ENCODE measurements at places on chromosomes 7 and 10.
A peak's percentile ranks its signal among the peaks of the same experiment; 100 is the strongest.

- DNase-seq, result no peak
Observed at GRCh38 chr10:31694929-31695837, 233.4 kb downstream of the ARHGAP12 start.

DNA sequence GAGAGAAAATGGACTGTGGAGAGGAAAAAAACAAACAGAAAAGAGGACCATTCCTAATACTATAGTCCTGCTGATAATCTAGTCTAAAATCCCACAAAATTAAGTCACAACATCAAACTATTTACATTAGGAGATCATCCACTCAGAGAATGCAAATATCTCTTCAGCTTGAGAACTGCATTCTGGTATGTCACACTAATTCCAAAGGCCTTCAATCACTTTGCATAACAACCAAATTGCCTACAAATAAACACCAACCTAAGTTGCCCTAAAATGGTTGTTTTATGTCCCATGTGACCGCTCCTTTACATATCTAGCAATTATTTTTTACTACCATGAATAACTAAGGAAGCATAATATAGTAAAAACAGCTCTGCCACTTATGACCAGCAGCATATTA is 264.3 kb downstream of the CACNA2D1 start:
- no peak for DNase-seq

DNA sequence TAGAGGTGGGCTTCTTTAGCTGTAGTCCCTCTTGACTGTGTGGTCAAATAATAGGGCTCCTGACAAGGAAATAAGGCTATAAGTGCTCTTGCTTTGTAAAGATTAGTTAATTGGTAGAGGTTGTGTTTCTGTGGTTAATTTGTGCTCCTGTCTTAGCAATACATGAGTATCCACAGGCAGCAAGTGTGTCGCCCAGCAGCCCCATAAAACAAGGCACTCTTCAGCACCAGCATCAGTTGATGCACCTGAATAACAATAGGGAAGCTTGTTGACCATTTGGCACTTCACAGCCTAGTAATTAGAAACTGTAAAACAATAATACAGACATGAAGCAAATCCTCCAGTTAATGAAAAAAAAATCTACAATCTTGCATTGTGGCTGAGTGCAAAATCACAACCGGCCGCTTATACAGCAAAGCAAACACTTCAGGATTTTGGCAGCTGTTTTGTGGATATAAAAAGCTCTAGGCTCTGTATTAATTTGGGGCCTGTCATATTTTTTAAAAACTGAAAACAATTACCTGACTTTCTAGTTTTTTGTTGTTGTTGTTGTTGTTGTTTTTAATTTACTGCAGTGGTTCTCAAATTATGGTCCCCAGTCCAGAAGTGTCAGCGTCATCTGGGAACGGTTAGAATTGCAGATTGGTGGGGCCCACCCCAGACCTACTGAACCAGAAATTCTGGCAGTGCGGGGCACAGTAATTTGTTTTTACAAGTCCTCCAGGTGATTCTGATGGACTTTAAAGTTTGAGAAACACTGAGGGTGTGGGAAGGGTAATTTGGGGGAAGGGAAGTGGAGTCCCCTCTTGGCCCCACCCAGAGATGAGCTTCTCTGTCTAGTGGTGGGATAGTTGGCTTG is 56.8 kb downstream of the AUTS2 start:
- DNase-seq, result no peak

GRCh38 chr10:35684586-35684985 is 42.5 kb upstream of the FZD8 start:
- no peak for DNase-seq

GRCh38 chr7:139738101-139738489 is 39.7 kb downstream of the HIPK2 start:
- no peak for DNase-seq

GRCh38 chr7:54883576-54883975 is 124.6 kb upstream of the SEC61G start:
- no peak for DNase-seq

DNA sequence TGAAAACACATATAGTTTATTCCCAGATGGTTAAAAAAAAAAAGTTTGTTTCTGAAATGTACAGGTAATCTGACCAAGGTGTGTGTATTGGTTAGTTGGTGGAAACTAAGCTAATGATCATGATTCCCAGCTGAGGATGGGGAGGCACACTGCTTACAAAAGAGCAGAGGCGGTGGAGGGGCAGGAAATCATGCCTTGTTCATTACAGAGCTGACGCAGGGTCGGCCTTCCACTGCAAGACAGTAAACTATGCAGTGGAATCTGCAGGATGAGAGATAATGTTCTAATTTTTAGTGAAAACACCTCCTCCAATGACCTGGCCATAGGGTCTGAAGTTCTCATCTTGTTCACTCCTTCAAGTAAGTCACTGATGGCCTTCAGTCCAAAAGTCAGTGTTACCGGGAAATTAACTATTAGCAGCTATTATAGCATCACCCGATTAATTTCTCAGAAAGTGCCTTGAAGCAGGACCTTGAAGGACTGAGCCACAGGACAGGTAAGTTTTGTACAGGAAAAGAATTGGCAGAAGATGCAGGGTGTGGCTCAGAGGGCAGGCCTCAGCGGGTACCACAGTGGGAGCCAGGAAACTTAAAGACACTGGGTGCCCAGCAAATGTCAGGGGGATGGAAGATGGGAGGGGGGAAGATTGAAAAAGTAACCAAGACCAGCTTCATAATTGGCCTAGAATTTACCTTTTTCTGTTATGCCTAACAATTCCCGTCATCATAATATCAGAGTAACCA is 36.0 kb downstream of the MYOF start:
- no peak for DNase-seq

DNA sequence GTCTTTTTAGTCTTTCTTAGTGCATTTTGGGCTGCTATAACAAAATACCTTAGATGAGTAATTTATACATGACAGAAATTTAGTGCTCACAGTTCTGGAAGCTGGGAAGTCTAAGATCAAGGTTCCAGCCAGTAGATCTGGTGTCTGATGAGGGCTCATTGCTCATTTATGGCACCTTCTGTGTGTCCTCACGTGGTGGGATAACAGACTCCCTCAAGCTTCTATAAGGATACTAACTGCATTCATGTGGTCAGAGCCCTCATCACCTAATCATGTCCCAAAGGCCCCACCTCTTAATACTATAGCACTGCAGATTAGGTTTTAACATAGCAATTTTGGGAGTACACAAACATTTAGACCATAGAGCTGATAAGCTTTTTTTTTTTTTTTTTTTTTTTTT is 80.4 kb downstream of the ZNRF2 start:
- no peak for DNase-seq

DNA sequence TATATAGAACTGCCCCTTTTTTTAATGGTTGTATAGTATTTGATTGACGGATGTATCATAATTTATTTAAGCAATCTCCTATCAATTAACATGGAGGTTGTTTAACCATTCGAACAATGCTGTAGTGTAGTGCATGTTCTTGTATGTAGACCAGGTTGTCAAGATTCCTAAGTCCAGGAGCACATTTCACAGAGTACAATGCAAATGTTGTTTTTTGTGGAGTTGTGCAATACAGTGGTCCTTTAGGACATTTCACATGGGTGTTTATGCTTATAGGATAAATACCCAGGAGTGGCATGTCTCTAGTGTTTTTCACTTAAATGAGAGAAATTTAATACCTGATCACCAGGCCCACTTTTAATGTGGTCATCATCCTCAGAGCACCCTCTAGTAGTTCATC is 8.1 kb downstream of the ASB4 start:
- DNase-seq, result no peak

DNA sequence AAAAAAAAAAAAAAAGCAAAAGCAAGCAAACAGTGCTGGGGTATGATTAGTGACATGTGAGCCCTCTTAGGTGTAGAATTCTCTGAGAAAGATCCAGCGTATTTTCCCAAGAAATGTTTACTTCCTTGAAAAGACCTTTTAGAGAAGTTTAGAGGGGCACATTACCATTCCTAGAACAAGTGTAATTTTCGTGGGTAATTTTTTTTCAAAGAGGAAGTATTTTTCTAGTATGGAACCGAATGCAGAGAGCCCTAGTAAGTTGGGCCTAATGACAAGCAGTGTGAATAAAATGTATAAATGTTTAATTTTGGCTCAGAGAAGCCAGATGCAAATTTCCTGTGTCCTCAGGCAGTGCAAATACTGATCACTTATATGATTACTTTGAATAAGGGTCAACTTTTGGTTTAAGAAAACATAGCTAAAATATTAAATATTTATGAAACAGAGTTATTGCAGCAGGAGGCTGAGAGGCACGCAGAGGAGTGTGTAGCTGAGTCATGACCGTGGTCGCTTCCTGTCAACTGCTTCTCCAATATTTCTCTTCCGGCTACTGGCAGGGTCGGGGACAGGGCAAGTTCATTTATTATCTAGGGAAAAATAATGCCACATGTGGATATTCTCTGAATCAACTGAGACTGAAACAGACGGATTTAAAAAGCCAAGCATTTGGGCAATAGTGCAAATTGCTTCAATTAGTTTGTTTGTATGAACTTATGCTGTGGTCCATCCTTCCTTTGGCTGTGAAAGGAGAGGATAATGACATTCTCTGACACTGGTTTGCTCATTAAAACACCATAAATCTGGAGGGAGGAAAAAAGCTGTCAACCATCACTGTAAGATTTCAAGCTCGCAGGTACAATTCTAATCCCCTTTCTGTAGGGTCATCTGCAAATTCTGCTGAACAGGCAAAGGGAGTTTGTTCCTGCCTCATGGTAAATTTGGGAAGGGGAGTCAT is 495.2 kb downstream of the GLRX3 start:
- DNase-seq, result no peak

- peak; percentile 32 for DNase-seq
Observed at GRCh38 chr10:32333849-32334248, 13.1 kb downstream of the EPC1 start.

DNA sequence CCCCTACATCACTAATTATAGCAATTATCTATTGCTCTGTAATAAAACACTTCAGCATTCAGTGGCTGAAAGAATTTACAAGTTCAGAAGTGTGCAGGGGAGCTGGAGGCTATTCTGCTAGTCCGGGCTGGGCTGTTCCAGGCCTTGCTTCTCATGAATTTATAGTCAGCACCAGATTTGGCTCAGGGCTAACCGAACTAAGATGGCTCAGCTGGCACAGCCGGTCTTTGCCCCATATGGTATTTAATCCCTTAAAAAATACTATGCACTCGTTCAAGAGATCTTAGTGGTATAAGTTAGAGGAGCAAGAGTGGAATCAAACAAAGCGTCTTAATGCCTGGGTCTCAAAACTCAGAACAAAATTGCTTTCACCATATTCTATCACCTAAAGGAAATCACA is 932.9 kb downstream of the XPNPEP1 start:
- no peak for DNase-seq

GRCh38 chr7:101884671-101885596 is 67.5 kb downstream of the CUX1 start:
- DNase-seq, result peak; percentile 61

DNA sequence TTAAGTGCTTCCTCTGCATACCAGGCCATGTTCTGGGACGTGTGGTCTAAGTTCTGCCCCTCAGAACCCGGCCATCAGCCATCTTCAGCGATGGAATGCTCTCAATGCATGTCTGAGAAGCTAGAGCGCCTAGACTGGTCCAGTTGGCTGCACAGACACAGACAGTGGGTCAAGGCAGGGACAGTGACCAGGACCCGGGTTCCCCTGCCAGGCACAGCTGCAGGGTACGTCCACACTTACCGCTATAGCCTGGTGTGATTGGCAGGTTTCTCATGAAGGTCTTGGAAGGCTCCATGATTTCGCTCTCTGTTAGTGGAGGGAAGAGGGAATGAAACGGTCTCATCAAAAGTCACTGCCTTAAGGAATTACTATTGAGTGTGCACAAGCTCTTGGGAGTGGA is 47.3 kb downstream of the PNLIPRP2 start:
- DNase-seq, result no peak

GRCh38 chr10:42754155-42755027 is 28.2 kb upstream of the BMS1 start:
- DNase-seq, result peak; percentile 31

DNA sequence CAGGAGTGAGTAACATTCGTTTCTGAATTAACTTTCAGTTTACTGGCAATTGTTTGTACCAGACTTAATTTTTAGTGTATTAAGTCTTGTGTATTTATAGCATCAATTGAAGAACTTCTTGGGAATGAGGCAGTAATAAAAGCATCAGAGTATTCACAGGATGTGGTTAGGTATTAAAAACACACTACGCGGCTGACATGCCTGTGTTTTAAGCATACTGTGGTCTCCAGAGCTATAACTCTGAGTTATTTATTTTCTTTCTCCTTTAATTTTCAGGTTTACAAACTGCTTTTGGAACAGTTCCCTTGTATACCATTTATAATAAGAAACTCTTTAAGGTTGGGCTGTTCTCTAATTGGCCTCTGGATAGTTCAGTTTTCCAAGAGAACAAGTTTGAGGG is 626.1 kb upstream of the NRG3 start:
- DNase-seq, result no peak

- DNase-seq, result no peak
Observed at GRCh38 chr10:49568235-49568634, 29.3 kb upstream of the ERCC6 start.

- no peak for DNase-seq
Observed at GRCh38 chr10:46285300-46285699, 1.5 kb upstream of the ANTXRL start.

DNA sequence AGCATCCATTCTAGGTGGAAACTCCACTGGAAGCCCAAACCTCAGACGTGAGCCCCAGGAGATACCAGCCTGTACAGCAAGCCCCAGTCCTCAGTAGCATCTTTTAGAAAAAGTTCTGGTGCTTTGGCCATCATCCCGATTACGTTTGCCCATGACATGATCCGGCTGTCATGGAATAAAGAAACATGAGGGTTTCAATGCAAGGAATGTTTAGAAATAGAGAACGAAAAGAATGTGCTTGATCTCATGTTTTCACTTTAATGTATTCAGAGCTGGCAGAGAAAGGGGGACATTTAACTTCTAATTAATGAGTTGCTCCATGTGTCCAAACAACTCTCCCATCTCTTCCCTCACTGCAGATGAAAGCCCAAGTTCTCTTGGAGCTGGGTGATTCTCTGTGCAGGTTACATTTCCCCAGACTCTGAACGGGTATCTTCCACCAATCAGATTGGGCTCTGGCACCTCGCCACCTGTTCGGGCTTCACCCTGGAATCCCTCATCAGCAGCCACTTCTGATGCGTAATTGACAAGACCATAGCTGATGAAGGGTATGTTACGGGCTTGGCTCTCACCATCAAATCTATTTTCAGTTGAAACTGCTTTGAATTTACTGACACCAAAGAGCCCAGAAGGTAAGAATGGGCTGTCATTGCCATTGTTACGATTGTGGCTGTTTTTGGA is 165.3 kb downstream of the PLXNA4 start:
- no peak for DNase-seq

DNA sequence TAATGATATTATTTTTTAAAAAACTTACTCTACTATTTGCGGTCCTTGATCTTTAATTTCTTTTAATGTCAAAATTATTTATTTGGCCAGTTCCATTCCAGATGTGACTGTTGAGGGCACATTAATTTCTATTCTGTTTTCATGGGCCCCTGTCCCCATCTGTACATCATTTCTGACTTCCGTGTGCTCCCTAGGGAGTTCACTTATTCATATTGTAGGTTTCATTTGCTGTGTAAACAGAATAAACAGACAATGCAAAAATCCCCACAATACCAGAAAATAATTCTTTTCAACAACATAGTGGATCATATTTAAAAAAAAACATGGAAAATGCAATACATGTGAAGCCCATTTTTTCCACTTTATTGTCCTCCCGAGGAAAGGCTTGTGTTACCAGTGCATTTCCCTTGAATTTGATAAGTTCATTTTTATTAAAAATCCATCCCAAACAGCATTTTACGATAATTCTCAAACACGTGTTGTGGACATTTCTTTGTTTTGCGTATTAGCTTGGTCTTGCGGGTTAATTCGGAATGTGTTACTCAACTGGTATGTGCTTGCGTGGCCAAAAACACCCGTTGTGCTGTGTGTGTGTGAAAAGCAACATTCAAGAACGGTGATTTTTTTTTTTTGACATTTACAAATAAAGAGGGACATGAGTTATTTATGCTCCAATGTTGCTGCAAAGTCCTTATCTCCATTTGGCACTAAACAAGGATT is 138.4 kb downstream of the MGMT start:
- DNase-seq, result no peak

Data from activated naive CD4-positive, alpha-beta T cell treated with anti-CD3 and anti-CD28 coated beads for 36 hours (primary cell).